ENCODE measurements at places on chromosomes 4 and X. TPM values are rescaled to one million over a fixed set of nuclear protein-coding genes. Genes with fewer than 3 reads are reported as not detected.

The ALPK1 gene
- 1.6 TPM for total RNA-seq

The KDR gene
- total RNA-seq, result 0.11 TPM

The NDST4 gene
- not detected for total RNA-seq

The FATE1 gene
- total RNA-seq, result not detected

The SLC49A3 gene
- not detected for total RNA-seq

The ZIC3 gene
- total RNA-seq, result not detected

The STATH gene
- not detected for total RNA-seq

The CORIN gene
- not detected for total RNA-seq

The CFP gene
- total RNA-seq, result 0.14 TPM

The EXOC1L gene
- not detected for total RNA-seq

The GLUD2 gene
- total RNA-seq, result 2.4 TPM

The PPP2R2C gene
- 40.8 TPM for total RNA-seq

The CLNK gene
- not detected for total RNA-seq

The ETDA gene
- total RNA-seq, result not detected

The POLR2B gene
- total RNA-seq, result 61.5 TPM

The KANTR gene
- total RNA-seq, result 0.85 TPM

The USO1 gene
- 22.8 TPM for total RNA-seq

The IL2 gene
- not detected for total RNA-seq

The GUCY1A1 gene
- total RNA-seq, result not detected

The EDNRA gene
- total RNA-seq, result 0.36 TPM

All from A549 treated with ZK216348 at 1 μM for 4 hours (cell line).